Activated T-helper 17 cell treated with anti-CD3 and anti-CD28 coated beads, Interleukin-2, amount 50 U/mL, for 72 hours (primary cell): ENCODE measurements at places on chromosomes 7 and 10. TPM values are rescaled to one million over a fixed set of nuclear protein-coding genes. Genes with fewer than 3 reads are reported as not detected.

The NODAL gene
- not detected for total RNA-seq

The ABCA13 gene
- total RNA-seq, result not detected

The ANKRD30A gene
- not detected for total RNA-seq

The EBLN1 gene
- total RNA-seq, result not detected

The GSTO2 gene
- total RNA-seq, result 1.4 TPM

The IL6 gene
- 2.1 TPM for total RNA-seq

- ATAC-seq, result peak; percentile 76
Observed at GRCh38 chr10:73953665-73954064, 42.7 kb downstream of the PLAU start.

- ATAC-seq, result peak; percentile 46
Observed at GRCh38 chr10:86583983-86584382, 62.4 kb upstream of the WAPL start.

DNA sequence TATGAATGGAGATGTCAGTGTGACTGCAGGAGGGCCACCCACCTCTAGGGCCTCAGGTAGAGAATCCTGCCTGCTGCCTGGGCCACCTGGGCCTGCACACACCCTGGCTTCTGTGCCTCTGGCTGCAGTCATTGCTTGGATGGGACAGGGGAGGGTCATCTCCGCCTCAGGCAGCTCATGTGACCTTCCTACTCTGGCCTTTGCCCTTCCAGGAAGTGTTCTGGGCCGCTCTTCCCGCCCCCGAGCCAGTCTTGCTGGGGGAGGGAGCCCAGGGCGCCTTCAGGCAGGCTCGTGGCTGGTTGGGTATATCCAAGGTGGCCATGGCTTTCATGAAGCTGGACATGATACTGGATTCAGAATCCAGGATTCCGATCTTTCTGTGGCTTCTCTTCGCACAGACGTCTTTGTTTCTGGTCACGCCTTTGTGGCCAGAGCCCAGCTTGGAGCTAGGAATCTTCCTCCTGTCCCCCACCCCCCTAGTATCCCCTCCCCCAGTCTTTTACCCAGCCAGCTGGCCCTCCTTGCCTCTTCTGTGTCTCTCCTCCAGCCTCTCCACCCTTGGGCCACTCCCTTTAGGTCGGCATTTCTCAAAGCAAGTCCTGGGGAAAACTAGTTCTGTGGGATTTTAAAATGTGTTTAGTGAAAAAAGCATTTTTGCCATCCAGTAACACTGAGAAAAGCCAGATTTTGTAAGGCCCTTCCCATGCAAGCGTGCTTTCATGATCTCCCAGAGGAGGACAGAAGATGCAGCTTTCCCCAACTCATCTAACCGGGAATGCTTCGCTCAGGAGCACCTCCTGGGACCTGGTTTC is 119.6 kb downstream of the ZMIZ1 start:
- ATAC-seq, result no peak

DNA sequence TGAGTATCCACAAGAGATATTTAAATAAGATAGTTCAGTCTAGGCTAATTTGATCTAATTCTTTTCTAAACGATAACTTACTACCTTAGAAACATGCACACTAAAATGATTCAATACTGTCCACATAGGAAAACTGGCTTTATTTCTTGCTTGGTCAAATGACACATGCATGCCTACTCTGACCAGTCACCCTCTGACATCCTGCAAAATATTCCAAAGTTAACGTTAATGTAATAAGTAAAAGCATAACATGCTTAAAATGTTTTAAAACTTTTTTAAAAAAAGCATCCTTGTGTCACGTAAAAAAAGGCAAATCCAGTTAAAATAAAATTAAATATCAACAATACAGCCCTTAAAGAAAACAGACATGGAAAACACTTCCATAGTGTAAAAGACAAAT is 70.2 kb downstream of the UBE2H start:
- ATAC-seq, result no peak

GRCh38 chr7:131640686-131641085 is 84.3 kb upstream of the PODXL start:
- no peak for ATAC-seq

DNA sequence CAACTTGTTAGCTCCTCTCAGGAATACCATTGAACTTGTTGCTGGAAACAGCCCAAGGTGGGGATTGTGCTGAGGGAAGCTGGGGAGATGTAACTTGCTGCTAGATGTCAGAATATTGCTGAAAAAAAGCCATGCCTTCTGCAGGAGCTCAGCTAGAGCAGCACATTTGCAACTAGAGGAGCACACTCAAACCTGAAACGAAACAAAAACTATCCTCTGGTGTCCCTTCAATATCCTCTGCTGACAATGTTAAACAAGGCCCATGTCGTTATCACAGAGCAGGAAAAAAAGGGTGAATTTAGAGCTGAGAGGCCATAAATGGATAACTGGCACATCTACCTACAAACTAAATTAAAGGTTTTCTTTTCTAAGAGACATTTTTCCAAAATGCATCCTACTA is 53.7 kb upstream of the MACC1 start:
- no peak for ATAC-seq

DNA sequence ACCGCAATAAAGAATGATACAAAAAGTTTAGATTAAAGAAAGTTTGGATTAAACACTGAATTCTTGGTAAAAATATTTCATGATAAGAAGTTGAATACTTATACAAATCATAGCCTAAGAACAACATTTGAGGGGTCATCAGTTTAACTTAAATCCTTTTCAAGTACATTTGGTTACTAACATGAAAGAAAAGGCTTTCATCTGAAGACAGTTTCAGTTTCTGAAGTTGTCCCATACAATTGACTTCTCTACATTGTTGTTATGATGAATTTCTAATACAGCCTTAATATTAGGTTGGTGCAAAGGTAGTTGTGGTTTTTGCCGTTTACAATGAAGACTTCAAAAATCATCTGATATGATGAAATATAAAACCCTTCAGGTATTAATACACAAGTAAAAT is 317.5 kb upstream of the MAGI2 start:
- ATAC-seq, result no peak
